Stimulated activated CD8-positive, alpha-beta memory T cell treated with anti-CD3 and anti-CD28 coated beads, Interleukin-7, amount 100 ng/mL, for 1 hour (primary cell): ENCODE measurements at places on chromosomes 1 and 21.

GRCh38 chr1:109275706-109276345 lies 7.1 kb downstream of the PSRC1 start:
- no peak for DNase-seq

DNA sequence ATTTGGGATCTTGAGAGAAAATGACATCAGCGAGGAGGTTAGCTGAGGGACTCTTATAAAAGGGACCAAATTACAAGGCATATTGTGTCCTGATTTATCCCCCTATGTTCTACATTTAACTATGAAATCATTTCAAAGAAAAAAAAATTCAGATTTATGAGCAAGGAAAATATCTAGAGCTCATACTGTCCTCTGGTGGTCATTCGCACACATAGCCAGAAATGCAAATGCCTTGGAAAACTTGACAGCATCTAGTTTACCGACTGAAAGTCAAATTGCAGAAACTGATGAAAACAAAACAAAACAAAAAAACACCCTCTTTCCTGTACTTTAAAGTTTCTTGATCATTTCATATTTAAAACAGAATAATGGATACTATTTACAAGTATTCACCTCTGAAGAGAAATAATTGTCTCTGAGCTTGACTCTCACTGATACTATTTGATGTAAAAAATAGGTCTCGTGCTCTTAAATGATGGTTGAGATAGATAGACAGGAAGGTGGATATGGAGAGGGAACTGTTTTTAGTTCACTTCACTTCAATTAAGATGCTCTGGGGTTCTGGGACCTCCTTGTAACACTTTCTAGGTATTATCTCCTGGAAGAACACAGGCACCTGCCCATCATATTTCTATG lies 253.8 kb downstream of the PCP4 start:
- DNase-seq: no peak

DNA sequence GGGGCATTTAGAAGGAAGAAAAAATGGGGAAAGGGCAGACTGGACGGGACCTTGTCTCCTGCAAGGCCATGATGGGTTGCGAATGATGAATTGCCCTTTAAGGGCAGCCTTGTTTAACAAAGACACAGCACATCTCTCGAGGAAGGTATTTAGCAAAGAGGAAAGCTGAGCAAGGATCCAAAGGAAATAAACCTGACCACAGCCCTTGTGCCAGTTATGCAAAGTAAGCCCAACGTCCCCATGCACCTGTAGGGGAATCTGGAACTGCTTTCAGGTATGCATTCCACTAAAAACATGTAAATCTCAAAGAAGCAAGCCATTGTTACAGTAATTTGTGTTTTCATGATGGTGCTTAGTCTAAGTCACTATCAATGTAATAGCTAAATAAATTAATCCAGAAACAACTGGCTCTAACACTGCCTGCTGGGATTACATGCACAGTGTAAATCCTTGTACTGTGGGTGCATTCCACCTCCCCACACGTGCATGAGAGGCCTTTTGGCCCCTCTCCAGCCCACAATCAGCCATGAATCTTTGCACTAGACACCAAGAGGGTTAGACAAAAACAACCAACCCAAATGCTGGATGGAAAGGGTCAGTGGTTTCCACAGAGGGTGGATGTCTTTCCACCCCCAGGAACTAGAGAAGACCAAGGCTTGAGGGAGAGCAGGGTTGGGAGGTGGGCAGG lies 228.8 kb upstream of the KAZN start:
- no peak for DNase-seq

- DNase-seq: no peak
These were observed 19.2 kb upstream of the TRIM33 start for GRCh38 chr1:114530224-114530623.

- DNase-seq: no peak
These were observed 66.8 kb downstream of the SERINC2 start for GRCh38 chr1:31479811-31480210.

DNA sequence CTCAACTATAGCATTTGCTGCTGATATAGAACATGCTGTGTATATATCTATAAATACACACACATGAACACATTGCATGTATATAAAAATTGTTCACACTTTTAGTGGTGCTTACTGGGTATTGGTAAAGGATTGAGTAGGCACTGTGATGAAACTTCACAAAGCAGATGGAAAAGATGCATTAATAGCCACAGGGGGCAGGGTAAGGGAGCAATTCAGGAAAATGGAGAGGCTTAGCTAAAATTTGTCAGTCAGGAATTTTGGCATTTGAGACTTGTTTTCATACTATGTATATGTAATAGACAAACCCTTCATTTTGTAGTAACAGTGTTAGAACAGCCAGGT lies 633 bp upstream of the PPFIA4 start:
- no peak for DNase-seq

- DNase-seq: no peak
These were observed 231.9 kb downstream of the TRABD2B start for GRCh38 chr1:47765236-47765635.

DNA sequence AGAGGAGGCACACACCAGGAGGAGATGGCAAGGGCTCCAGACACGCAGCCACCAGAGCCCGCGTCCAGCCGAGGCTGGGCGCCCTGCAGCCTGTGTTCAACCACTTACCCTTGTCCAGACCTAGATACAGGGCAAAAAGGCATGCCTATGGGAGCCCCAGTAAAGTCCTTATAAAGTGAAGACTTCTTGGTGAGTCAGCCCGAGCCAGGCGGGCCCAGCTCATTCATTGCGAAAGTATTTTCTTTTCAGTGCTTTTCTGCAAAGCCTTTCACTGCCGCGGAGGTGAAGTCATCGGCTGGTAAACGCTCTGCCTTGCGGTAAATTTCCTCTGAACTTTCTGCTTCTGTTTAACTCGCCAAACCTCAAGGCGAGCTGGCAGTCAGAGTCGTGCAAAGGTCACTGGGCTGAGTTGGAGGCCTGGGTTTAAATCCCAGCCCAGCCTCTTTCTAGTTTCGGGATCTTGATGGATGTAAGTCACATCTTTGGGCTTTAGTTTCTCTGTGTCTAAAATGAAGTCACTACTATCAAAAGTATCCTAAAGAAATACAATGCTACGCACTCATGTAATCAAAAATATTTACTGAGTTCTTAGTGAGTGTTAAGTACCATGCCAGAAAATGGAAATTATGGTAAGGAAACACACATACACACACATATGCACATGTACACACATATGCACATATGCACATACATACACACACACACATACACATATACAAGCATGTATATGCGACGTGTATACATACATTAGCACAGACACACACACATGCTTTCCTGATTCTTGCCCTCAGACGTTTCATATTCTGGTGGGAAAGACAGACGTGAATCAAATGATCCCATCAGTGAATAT lies 54.7 kb upstream of the IFFO2 start:
- peak; percentile 32 for DNase-seq

DNA sequence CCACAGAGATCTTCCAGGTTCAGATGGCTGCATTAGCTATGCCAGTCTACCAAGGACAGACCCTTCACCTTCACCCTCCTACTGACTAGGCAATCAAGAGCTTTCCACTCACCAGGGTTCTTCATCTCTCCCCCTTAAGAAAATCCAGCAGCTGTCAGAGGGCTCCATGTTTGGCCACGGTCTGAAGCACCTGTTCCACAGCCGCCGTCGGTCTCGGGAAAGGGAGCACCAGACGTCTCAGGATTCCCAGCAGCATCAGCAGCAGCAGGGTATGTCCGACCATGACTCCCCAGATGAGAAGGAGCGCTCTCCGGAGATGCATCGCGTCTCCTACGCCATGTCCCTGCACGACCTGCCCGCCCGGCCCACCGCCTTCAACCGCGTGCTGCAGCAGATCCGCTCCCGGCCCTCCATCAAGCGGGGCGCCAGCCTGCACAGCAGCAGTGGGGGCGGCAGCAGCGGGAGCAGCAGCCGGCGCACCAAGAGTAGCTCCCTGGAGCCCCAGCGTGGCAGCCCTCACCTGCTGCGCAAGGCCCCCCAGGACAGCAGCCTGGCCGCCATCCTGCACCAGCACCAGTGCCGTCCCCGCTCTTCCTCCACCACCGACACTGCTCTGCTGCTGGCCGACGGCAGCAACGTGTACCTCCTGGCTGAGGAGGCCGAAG lies 13.8 kb downstream of the TMCC2 start:
- no peak for DNase-seq

DNA sequence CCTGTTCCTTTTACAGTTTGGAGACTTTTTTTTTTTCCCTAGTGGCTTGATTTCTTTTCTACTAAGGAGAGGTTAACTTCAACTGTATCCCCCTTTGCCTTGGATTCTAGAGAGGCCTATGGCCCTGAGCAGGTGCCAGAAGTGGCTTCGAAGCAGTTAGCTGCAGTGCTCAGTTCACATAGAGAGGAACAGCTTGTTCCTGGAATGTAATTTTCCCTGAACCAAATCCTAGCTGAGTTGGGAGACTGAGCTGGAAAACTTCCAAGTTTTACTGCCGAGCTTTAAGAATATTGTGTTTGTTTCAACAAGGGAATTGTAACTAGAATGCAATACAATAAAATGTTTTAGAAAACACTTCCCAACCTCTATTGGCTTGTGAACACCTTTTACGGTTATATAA lies 17.5 kb downstream of the RD3 start:
- DNase-seq: no peak

DNA sequence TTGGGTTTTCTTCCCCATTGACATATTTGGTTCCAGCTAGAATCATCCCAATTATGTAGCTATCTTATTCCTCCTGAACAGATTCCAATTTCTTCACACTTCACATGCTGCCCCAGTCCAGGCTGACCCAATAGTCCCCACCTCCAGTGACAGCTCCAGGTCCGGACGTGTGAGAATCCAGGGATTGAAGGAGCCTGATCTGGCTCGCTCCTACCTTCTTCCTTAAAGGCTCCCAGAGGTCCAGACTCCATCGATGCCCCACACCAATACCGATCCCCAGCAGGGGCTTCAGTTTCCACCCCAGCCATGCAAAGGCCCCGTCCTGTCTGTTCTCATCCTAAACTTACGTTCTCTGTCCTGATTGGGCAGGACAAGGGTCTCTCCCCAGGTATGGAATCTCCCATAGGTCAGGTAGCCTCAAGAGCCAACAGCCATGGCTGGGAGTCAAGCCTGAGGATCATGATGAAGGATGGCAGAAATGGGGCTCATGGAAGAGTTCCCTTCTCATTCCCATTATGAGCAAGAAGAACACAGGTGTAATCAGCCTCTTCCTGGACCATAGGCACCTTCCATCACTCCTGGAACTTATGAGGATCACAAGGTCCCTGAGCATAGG lies 20.4 kb upstream of the SLAMF9 start:
- no peak for DNase-seq

DNA sequence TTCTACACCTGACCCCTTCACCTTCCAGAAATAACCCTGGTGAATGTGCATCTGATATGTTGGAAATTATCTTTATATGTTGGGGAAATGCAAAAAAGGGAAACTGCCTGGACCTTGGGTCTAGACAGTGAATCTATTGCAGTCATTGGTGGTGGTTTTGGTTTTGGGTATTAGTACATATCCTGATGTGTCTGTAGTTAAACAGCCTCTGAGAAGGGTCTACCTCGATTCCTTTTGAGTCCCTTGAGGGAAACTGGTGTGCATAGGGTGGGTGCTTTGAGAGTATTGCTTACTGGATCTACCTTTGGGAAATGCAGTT lies 127.3 kb upstream of the KIAA0040 start:
- DNase-seq: no peak

- DNase-seq: no peak
These were observed 10.7 kb downstream of the MYSM1 start for GRCh38 chr1:58689167-58689566.

DNA sequence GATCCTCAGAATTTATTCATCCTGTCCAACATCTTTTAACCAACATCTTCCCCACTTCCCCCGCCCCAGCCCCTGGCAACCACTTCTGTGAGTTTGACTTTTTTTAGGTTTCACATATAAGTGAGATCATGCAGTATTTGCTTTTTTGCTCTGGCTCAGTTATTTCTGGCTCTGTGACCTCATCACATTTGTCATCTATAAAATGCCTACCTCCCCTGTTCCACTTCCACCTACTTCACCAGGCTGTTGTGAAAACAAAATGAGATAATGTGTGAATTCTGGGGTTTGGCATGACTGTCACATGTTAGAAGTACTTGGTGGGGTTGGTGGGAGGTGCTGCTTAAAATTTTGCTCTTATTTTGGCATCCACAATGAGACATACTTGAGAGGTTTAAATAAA lies 18.4 kb downstream of the HHAT start:
- no peak for DNase-seq

DNA sequence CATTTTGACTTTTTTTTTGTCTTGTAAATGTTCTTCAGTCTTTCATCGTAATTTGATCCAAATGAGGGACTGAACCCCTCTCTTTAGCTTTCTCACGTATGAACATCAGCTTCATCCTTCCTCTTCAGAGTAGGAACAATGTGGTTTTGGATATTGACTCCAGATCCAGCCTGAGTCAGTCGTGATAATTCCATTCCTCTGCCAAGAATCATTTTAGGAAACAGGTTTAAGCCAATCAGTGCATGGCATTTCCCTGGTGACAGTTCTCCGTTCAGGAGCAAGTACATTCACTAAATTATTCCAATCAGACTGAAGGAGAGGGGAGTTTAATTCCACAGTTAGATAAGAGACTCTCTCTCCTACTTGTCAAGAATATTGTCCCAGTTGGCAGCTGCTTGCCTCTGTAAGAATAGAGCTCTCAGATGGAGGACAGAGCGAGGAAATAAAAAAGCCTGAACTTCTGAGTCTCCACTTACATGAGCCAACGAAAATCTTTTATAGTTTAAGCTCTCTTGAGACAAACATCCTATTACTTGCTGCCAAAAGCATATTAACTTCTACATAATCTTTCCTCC lies 18.6 kb downstream of the RHOU start:
- DNase-seq: no peak

- no peak for DNase-seq
These were observed 321.2 kb downstream of the PBX1 start for GRCh38 chr1:164880199-164880598.

DNA sequence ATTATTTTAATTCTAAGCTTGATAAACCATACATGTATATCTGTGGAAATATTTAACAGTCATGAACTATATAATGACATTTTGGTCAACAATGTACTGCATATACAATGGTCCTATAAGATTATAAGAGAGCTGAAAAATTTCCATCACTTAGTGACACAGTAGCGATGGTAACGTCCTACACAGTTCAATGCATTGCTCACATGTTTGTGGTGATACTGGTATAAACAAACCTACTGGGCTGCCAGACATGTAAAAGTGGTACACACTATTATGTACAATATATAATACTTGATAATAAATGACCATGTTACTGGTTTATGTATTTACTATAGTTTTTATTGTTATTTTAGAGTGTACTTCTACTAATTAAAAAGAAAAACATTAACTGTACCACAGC lies 841.9 kb downstream of the LTN1 start:
- no peak for DNase-seq

GRCh38 chr1:150387200-150387599 lies 23.3 kb downstream of the RPRD2 start:
- DNase-seq: no peak

GRCh38 chr1:156662005-156662799 lies 15.0 kb downstream of the NES start:
- DNase-seq: no peak

- no peak for DNase-seq
These were observed 13.9 kb upstream of the C1orf141 start for GRCh38 chr1:67148516-67149178.
